ENCODE measurements at places on chromosomes 1 and 21. TPM values are rescaled to one million over a fixed set of nuclear protein-coding genes. Genes with fewer than 3 reads are reported as not detected.

- peaks cover 74% of the 10 kb centered on the region for H3K36me3 ChIP-seq
- no peaks in the 10 kb centered on the region for H3K27me3 ChIP-seq
- no peak for DNase-seq
- H3K27ac ChIP-seq = no peak overlapping the region
Measured at GRCh38 chr1:55069280-55069679, 29.9 kb downstream of the PCSK9 start.

DNA sequence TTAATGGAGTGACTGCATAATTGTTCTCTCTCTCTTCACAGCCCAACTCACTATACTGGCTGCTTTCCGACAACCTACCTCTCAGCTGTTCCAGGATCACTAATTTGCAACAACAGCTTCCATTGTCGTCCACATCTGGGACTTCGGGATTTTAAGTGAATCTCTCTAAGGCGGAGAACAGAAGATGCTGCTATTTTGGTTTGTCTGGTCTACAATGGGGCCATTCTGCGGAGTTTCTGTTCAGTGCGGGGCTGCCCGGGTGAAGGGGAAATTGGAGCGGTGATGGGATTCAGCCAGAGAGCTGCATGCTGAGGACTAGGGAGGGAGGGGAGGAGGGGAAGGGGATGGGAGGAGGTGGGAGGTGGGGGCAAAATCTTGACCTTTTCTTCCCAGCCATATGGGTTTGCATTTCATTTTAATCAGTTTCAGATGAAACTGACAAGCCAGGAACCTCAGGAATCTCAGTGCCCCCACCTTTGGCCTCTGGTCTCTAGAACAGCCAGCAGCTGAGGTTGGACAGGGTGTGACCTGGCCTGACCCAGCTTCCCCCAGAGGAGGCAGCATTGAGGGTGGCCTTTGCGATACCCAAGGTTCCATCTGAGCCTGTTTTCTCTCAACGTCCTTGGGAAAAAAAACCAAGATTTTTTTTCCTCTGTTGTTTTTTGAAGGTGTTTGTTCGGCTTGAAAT lies 6.9 kb upstream of the SRP9 start:
- H3K4me1 ChIP-seq = peaks cover 45% of the 10 kb centered on the region
- no peak overlapping the region for H3K27ac ChIP-seq
- no peaks in the 10 kb centered on the region for H3K27me3 ChIP-seq

DNA sequence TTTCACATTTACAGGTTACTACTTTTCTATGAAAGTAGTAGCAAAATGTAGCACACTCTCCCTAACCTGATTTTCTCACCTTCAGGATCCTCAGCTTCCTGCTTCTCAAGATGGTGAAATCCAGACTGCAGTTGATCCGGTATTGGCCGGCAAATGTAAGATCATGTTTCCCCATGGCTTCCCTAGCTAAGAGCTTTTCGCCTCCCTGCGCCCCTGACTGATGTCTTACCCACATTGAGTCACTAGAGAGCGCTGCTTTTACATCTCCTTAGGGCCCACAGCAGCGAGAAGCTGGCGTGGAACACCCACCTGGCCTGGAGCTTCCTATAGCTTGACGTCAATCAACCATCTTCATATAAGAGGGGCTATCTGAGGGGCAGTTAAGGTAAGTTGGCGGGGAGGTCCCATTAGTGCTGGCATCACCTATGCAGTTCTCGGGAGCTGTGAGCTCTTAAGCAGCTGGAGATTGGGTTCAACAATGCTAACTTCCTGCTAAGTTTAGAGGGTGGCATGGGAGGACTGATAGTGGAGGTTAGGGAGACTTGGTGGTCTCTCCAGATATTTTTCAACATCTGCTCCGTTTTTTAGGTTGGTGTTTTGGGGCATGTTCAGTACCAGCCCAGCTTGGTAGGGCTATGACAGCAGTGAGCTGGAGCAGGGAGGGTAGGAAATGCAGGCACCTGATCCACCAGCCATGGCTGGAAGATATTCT lies 5.5 kb downstream of the PTPN7 start:
- no peak overlapping the region for H3K27ac ChIP-seq
- DNase-seq = no peak
- no peaks in the 10 kb centered on the region for H3K36me3 ChIP-seq
- no peaks in the 10 kb centered on the region for H3K27me3 ChIP-seq

DNA sequence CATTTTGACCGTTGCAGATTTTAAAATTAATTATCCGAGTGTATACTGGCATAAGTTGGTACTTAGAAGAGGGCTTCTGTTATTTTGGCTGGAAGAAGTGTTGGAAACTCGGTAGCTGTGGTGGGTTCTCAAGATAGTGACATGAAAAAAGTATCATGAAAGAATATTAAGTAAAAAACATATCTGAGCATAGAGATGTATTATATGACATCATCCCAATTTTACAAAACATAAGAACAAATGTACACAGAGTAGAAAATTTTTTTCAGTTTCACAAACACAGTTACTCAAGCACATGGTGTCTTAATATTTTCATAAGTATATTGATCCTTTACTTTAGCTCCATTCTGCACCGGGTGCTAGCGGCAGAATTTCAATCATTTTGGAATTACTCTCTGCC lies 684 bp downstream of the IFI16 start:
- DNase-seq = no peak
- H3K27ac ChIP-seq = peak overlapping the region; percentile 93
- peaks cover 3% of the 10 kb centered on the region for H3K36me3 ChIP-seq
- H3K4me1 ChIP-seq = peaks cover 39% of the 10 kb centered on the region
- H3K27me3 ChIP-seq = no peaks in the 10 kb centered on the region

GRCh38 chr21:34580181-34580700 lies 34.7 kb downstream of the RCAN1 start:
- H3K4me3 ChIP-seq = no peak overlapping the region
- H3K27me3 ChIP-seq = no peaks in the 10 kb centered on the region
- H3K36me3 ChIP-seq = no peaks in the 10 kb centered on the region

- H3K27me3 ChIP-seq = no peaks in the 10 kb centered on the region
- peak overlapping the region; percentile 78 for H3K4me3 ChIP-seq
- no peaks in the 10 kb centered on the region for H3K36me3 ChIP-seq
- no peak for DNase-seq
- peaks cover 62% of the 10 kb centered on the region for H3K4me1 ChIP-seq
Measured at GRCh38 chr1:27153549-27153886, 1.4 kb downstream of the SLC9A1 start.

GRCh38 chr1:231918239-231919015 lies 291.8 kb downstream of the DISC1 start:
- no peaks in the 10 kb centered on the region for H3K27me3 ChIP-seq
- H3K36me3 ChIP-seq = no peaks in the 10 kb centered on the region
- DNase-seq = no peak
- peak overlapping the region; percentile 4 for H3K27ac ChIP-seq
- no peak overlapping the region for H3K4me3 ChIP-seq

GRCh38 chr21:46661211-46661625 lies 25.7 kb downstream of the PRMT2 start:
- peak; percentile 79 for DNase-seq
- H3K27ac ChIP-seq = peak overlapping the region; percentile 24
- no peaks in the 10 kb centered on the region for H3K4me1 ChIP-seq
- H3K27me3 ChIP-seq = no peaks in the 10 kb centered on the region
- H3K36me3 ChIP-seq = peaks cover 32% of the 10 kb centered on the region

DNA sequence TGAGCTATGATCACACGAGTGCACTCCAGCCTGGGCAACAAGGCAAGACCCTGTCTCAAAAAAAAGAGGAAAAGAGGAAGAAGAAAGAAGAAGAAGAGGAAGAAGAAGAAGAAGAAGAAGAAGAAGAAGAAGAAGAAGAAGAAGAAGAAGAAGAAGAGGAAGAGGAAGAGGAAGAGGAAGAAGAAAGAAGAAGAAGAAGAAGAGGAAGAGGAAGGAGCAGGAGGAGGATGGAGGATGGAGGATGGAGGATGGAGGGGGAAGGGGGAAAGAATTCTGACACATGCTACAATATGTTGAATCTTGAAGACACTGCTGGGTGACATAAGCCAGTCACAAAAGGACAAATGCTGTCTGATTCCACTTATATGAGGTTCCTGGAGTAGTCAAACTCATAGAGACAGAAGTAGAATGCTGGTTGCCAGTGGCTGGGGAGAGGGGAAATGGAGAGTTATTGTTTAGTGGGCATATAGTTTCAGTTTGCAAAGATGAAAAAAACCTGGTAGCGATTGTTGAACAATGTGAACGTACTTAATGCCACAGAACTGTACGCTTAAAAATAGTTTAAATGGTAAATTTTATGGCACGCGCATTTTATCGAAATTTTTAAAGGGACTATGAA lies 47.3 kb upstream of the COA6 start:
- peaks cover 4% of the 10 kb centered on the region for H3K4me1 ChIP-seq
- H3K4me3 ChIP-seq = peak overlapping the region; percentile 44
- no peaks in the 10 kb centered on the region for H3K27me3 ChIP-seq
- no peaks in the 10 kb centered on the region for H3K36me3 ChIP-seq

- H3K4me3 ChIP-seq = no peak overlapping the region
- H3K27ac ChIP-seq = no peak overlapping the region
- H3K4me1 ChIP-seq = no peaks in the 10 kb centered on the region
- no peaks in the 10 kb centered on the region for H3K27me3 ChIP-seq
- no peaks in the 10 kb centered on the region for H3K36me3 ChIP-seq
Measured at GRCh38 chr1:95604771-95605170, 370.8 kb downstream of the RWDD3 start.

DNA sequence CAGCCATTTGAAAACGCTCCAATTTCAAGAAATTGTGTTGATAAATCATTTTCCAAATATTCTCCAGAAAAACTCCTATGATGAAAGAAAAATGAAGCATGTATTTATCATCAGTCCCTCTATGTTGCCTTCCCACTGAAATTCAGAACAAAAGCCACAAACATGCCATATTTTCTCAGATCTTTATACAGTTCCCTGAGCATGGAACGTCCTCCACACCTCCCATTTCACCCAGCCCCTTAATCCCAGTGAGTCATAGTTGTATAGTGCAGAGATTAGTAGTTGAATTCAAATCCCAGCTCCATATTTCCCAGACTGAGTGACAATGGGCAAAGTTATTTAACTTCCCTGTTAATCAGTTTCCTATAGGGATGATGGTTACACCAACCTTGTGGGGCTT lies 20.6 kb upstream of the NPL start:
- DNase-seq = no peak
- H3K4me1 ChIP-seq = no peaks in the 10 kb centered on the region
- H3K4me3 ChIP-seq = no peak overlapping the region
- H3K27me3 ChIP-seq = no peaks in the 10 kb centered on the region

DNA sequence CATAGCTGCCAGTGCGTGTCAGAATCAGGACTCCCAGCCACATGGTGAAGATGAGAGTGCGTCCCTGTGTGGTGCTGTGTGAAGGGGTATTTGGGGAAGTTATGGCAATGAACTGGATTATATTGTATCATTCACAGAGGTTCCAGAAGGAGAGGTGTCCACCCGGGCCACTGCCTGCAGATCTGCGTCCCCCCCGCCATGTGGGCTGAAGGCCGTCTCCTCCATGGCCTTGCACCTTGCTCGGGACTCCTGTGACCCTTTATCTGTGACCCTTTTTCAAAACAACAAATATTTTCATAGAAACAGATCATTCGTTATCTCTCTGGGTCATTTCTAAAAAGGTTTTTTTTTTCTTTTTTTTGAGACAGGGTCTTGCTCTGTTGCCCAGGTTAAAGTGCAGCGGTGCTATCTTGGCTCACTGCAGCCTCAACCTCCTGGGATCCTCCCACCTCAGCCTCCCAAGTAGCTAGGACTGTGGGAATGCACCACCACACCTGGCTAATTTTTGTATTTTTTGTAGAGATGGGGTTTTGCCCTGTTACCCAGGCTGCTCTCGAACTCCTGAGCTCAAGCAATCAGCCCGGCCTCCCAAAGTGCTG lies 120.2 kb upstream of the ERRFI1 start:
- no peak for DNase-seq
- H3K4me3 ChIP-seq = no peak overlapping the region
- H3K36me3 ChIP-seq = no peaks in the 10 kb centered on the region
- no peaks in the 10 kb centered on the region for H3K27me3 ChIP-seq
- no peak overlapping the region for H3K27ac ChIP-seq

DNA sequence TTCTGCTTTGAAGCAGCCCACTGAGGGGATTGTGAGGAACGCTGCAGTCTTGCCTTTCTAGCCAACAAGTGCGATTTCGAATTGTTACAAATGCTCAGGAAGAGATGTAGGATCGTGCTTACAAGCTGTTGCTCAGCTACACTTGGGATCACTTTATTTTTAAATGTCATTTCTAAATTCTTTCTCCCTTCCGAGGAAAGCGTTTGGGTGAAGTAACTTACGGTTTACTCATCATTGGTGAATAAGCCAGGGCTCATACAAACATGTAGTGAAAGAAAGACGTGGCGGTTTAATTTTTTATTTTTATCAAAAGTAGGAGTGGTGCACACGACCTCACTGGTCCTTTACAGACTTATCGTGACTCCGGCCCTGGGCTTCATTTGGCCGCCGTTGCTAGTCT lies 386.6 kb downstream of the KIF26B start:
- no peaks in the 10 kb centered on the region for H3K27me3 ChIP-seq
- no peaks in the 10 kb centered on the region for H3K36me3 ChIP-seq
- H3K4me1 ChIP-seq = no peaks in the 10 kb centered on the region
- no peak overlapping the region for H3K27ac ChIP-seq
- no peak overlapping the region for H3K4me3 ChIP-seq

C1QB gene
- 707 TPM for total RNA-seq

RORC gene
- total RNA-seq = 16.4 TPM

NHLH1 gene
- total RNA-seq = not detected

OPRD1 gene
- not detected for total RNA-seq

CLCA1 gene
- not detected for total RNA-seq

EPHX1 gene
- 245 TPM for total RNA-seq

SIM2 gene
- total RNA-seq = not detected

DHDDS gene
- 41.1 TPM for total RNA-seq

ZNF697 gene
- 11.4 TPM for total RNA-seq

CR2 gene
- 0.12 TPM for total RNA-seq

CFAP57 gene
- total RNA-seq = 0.17 TPM

INKA2 gene
- 13.3 TPM for total RNA-seq

GOLT1A gene
- total RNA-seq = 22.4 TPM

RBM11 gene
- total RNA-seq = 1.7 TPM

Data from upper lobe of right lung (tissue), 1 donor.